ENCODE measurements at places on chromosomes 13 and 19.

DNA sequence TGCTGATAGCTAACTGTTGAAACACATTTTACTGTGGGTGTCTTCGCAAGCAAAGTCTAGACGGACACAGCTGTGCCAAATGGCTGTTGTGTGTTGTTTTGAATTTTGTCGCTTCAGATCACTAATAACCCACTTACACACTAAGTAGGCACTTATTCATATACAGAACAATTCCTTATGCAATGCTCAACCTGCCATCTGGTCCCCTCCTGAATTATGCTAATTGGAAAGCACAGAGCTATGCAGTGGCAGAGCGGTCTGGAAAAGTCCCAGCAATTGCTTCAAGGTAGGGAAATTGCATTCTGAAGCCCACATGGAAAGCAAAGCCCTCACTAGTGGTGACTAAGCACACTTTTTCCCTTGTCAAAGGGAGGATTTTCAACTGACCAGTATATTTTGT lies 69.9 kb downstream of the C13orf42 start:
- DNase-seq: no peak

GRCh38 chr19:19335408-19336158 lies 15.0 kb downstream of the MAU2 start:
- no peak for DNase-seq

GRCh38 chr13:37413161-37413560 lies 185.4 kb downstream of the POSTN start:
- no peak for DNase-seq

GRCh38 chr19:14495672-14496028 lies 277 bp downstream of the GIPC1 start:
- no peak for DNase-seq

DNA sequence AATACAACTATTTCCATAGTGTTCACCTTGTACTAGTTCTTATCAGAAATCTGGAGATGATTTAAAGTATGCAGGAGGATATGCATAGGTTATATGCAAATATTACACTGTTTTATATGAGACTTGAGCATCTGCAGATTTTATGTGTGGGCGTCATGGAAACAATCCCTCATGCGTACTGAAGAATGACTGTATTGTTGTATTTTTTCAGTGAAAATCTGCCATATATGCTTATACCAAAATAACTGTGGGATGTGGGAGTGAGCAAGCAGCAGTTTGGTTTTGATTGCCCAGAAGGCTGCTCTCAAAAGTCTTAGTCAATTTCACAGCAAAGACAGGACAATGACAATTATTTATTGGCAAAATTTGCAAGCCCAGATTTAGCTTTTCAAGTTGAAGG lies 238.8 kb upstream of the PCDH20 start:
- no peak for DNase-seq

GRCh38 chr13:60356970-60357369 lies 40.0 kb upstream of the TDRD3 start:
- no peak for DNase-seq

GRCh38 chr13:45048890-45049407 lies 59.6 kb downstream of the GPALPP1 start:
- no peak for DNase-seq

DNA sequence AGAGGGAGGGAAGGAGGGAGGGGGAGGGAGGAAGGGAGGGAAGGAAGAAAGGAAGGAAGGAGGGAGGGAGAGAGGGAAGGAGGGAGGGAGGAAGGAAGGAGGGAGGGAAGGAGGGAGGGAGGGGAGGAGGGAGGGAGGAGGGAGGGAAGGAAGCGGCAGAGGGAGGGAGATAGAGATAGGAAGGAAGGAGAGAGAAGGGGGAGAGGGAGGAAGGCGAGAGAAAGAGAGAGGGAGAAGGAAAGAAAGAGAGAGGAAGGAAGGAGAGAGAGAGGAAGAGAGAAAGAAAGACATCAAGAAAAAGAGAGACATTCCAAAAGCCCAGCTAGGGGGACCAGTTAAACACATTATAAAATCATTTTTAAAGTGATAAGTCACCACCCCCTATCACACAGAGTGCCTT lies 62.5 kb downstream of the GNG7 start:
- no peak for DNase-seq

GRCh38 chr13:36778083-36778671 lies 40.8 kb upstream of the RFXAP start:
- DNase-seq: no peak

DNA sequence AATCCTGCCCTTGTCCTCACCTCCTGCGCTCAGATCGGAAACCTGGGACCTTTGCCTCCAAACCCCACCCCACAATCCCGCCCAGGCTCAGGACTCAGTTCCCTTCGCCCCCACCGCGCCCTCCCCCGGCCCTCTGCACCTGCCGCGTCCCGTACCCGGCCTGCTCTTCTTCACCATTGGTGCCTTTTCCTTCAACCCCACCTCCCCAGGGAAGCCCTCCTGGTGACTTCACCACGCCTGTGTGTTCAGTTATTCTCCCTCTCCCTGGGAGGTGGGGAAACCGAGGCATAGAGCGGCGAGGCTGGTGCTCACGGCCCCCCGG lies 19.3 kb upstream of the TCF3 start:
- DNase-seq: no peak

DNA sequence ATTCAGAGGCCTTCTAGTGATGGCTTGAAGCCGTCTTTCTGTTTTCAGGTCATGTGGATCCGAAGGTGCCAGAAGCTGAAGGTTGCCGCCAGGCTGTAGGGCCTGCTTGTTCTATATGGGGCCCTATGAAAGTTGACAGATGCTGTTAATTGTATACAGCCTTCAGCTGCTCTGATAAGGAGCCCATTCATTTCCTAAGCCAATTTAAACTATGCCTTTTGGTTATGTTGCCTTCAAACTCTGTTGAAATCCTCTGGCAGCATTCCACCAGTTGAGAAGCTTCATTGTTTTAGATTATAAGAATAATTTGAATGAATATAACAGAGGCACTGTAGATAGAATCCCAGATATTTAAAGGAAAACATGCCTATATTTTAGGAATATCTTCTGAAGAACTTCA lies 34.4 kb downstream of the RAP2A start:
- no peak for DNase-seq

GRCh38 chr19:33507021-33507956 lies 14.3 kb downstream of the PEPD start:
- DNase-seq: no peak

DNA sequence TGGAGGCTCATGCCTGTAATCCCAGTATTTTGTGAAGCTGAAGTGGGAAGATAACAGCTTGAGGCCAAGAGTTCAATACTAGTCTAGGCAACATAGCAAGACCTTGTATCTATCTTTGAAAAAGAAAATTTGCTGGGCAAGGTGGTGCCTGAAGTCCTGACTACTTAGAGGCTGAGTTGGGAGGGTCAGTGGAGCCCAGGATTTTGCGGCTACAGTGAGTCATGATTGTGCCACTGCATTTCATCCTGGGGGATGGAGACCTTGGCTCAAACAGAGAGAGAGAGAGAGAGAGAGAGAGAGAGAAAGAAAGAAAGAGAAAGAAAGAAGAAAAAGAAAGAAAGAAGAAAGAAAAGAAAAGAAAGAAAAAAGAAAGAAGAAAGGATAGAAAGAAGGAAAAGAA lies 1872.3 kb upstream of the PCDH20 start:
- DNase-seq: no peak

DNA sequence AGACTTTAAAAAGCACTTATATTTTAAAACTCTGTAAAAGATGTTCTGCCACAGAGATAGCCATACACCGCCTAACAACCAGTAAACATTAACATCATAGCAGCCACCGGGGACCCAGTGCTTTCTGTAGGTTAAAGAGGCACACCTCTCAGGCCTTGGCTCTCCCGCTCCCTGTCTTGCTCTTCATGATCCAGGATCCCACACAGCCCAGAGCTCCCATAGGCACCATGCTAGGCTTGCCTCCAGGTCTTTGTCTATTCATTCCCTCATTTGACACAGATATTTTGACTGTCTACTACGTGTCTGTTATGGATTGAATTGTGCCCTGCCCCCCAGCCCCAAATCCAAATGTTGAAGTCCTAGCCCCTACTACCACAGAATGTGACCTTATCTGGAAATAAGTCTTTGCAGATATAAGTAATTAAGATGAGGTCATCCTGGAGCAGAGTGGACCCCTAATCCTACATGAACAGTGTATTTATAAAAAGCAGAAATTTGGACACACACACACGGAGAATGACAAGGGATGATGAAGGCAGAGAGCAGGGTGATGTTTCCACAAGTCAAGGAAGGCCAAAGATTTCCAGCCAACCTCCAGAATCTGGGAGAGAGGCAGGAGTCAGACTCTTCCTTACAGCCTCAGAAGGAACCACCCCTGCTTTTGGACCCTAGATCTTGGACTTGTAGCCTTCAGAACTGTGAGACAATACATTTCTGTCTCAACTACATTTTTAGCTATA lies 272.6 kb downstream of the DNAJC15 start:
- DNase-seq: no peak

GRCh38 chr19:2896694-2897093 lies 4.0 kb upstream of the ZNF57 start:
- DNase-seq: no peak

GRCh38 chr13:87878706-87879105 lies 207.5 kb downstream of the SLITRK5 start:
- no peak for DNase-seq

DNA sequence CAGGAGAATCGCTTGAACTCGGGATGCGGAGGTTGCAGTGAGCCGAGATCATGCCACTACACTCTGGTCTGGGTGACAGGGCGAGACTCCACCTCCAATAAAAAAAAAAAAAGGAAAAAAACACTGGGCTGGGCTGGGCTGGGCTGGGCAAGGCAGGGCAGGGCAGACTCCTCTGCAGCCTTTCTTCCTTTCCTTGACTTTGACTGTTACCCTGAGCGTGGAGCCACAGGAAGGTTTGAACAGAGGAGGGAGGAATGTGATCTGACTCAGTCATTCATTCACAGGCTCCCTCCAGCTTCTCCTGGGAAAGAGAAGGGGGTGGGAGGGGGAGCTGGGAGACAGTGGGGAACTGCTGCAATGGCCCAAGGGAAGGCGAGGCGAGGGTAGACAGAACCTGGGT lies 2.7 kb upstream of the ACTN4 start:
- no peak for DNase-seq

DNA sequence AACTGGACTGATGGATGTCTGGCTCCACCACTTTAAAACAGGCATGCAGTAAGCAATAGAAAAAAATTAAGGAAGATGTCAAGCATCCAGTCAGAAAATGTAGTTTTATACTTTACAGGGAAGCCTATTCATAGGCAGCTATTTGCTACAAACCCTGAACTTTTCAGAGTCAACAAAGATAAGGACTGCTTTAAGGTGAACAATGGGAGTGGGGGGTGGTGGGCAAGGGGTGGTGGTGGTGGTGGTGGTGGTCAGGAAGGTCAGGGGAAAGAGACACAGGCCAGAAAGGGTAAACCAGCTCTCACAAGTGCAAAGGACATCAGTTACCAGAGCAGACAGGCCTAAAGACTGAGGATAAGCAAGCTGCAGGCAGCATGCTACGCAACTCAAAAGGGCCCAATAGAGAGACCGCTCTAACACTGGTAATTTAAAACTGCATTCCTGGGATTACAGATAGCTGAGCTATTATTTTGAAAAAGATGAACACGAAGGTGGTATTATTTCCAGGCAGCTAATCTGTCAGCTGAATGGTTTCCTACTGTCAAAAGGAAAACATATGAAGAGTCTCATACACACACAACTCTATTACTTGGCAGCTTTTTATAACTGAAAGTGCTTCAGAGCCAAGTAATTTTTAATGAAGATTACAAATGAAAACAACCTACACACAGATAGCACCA lies 14.8 kb downstream of the BRD4 start:
- DNase-seq: no peak

DNA sequence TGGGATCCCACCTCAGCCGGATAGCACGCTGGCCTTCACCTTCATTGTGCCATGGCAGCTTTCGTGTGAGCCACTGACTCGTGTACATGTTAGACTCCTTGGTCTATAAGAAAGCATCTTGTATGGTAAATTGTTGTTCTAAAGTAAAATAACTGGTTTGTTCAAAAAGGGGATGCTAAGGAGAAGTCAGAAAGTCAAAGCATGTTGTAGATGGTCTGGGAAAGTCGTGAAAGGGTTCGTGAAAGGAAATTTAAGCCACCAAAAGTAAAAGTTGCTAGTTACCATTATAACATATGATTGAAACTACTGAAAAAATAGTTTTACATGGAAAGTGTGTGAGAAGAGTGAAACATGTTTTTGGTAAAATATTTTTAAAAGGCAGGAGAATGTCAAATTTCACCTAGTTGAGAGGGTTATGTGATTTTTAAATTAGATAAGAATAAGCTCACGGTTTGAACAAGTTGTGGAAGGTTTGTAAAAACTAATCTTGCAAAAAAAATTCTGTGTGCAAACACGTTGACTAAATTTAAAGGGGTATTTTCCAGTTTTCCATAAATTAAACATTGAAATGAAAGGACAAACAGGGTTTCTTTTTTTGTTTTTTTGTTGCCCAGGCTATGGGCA lies 23.4 kb downstream of the DPRX start:
- no peak for DNase-seq

DNA sequence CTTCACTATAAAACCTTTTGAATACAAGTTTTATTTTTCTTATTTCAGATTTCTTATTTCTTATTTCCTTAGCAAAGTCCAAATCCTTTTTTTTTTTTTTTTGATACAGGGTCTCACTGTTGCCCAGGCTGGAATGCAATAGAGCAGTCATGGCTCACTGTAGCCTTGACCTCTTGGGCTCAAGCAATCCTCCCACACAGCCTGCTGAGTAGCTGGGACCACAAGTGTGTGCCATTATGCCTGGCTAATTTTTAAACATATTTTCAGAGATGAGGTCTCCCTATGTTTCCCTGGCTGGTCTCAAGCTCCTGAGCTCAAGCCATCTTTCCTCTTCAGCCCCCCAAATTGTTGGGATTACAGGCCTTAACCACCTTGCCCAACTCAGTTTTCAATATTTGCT lies 334.3 kb downstream of the DLEU7 start:
- no peak for DNase-seq

GRCh38 chr19:18122424-18122823 lies 24.8 kb downstream of the MAST3 start:
- DNase-seq: no peak

DNA sequence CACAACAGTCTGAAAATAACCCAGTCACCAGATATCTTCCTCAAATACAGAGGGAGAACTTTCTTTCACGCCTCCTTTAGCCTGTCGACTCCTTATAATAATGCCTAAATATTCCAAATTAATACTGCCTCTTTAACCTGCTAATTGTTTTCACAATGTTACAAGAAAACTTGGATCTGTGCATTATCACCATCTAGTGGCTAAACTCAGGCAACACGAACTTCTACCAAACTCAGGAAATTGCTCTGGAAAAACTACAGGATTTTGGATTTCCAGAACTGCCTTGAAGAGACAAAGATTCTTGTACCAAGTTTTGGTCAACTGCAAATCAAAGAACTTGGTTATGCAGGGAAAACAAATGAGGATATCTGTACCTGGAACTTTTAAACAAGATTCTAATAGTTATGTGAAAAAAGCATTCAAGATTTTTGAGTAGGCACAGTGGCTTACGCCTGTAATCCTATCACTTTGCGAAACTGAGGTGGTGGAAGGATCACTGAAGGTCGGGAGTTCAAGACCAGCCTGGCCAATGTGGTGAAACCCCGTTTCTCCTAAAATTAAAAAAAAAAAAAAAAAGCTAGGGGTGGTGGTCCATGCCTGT lies 10.8 kb downstream of the CLN5 start:
- peak; percentile 10 for DNase-seq

Data from CD4-positive, alpha-beta T cell treated with Interleukin-2 at 100 ng/mL for 4 hours (primary cell).